ENCODE measurements at places on chromosomes 1 and 21.

GRCh38 chr1:37946703-37947360, at the start of gene INPP5B:
INPP5B (minus strand) TSS chr1:37947053; CDS start chr1:37946308, 745 bp downstream.
- DNase-seq = peak; percentile 65

- no peak for DNase-seq
Observed at GRCh38 chr1:2330035-2330434, 61.3 kb downstream of the MORN1 start.

DNA sequence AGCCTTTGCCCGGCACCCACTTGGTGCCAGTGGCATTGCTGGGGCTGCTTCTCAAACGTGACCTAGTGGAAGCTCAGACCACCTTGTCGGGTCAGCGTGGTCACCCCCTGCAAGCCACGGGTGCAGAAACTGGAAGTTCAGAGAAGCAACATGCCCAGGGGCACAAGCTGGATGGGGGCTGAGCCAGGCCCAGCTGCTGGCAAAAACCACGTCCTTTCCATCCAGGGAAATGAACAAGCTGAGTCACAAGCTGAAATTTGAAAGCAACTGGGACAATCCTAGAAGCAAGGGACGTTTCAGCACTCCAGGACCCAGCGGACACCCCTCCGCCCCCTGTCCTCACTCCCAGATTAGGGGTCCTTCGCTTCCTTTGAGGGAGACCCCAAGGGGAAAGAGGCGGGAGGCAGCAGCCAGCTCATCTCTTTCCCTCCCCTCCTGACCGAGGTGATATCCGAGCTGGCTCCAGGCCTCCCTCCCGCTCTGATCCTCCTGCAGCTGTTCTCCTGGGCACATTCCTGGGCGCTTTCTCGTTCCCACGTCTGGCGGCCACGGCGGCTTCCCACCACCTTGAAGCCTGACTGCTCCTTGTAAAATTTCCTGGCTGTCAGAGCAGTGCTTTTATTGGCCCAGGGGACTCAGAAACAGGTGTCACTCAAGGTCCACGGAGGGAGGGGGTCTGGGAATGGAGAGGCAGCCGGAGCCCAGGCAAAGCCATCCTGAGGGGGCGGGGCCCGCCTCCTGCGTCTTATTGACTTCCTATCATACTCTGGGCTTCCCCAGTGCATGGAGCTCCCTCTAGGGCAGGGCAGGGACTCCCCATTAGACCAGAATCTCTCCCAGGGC, 62.8 kb downstream of the PAX7 start:
- no peak for DNase-seq

- DNase-seq = no peak
Observed at GRCh38 chr1:96741335-96741734, 19.8 kb downstream of the PTBP2 start.

DNA sequence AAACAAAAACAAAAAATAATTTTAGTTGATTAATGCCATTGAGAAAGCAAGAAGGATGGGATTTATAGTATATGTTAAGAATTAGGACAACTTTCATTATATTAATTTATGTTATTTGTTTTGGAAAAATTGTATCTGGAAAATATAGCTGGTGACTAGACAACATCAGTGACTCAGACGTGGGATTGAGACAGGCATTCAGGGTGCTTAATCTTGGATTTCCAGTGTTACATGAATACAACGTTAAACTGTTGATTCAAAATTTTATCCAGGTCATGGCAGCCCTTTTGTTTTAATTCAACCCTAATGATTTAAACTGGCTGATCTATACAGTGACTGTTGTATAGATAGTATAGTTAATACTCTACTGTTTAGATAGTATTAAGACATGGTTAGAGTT, 827.1 kb upstream of the B3GALT2 start:
- no peak for DNase-seq

GRCh38 chr1:153805886-153806719, 30.9 kb downstream of the SLC27A3 start:
- no peak for DNase-seq

DNA sequence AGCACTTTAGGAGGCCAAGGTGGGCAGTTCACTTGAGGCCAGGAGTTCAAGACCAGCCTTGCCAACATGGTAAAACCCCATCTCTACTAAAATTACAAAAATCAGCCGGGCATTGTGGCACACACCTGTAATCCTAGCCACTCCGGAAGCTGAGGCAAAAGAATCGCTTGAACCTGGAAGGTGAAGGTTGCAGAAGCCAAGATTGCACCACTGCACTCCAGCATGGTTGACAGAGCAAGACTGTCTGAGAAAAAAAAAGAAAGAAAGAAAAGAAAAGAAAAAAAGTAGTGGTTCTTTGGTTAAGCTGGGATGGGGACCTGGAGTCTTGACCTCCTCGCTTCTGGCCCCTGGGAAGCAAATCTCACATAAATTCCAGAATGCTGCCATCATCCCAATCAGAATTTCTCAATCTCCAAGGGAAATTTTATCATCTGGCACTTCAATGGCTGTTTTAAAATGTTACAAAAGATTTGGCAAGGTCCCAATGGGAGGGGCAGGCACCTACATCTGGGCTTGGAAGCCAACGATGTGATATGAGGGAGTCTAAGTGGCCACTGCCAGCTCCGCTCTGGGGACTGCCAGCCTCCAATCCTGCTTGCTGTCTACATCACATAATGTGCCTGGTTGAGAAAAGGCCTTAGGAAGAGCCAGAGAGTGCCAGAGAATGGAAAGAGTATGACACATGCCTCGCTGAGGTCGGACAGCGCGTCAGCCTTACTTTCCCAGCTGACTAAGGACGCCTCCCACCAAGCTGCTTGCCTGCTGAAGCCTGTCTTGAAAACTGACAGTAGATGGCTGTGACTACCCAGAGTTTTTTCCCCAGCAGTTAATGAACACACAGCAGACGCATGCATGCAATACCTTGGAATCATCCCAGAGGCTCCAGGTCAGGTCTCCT, 42.1 kb upstream of the SRP9 start:
- no peak for DNase-seq

GRCh38 chr1:231172411-231172810, 10.6 kb downstream of the TRIM67 start:
- DNase-seq = no peak

- no peak for DNase-seq
Observed at GRCh38 chr1:6870086-6870485, 84.8 kb downstream of the CAMTA1 start.

- no peak for DNase-seq
Observed at GRCh38 chr21:42843056-42843455, 36.3 kb downstream of the WDR4 start.

DNA sequence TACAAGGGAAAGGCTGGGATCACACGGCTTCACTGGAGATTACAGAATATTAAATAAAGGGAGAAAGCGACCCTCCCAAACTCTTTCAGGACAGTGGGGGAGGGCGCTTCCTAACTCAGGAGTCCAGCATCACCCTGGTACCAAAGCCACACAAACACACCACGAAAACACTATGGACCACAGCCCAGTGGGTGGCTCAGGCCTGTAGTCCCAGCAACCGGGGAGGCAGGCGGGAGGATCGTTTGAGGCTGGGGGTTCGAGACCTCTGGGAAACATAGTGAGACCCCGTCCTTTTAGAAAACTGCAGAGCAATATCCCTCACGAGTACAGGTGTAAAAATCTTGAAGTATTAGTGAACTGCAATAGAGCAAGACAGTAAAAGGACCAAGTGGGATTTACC, 16.0 kb downstream of the TRIM11 start:
- no peak for DNase-seq

DNA sequence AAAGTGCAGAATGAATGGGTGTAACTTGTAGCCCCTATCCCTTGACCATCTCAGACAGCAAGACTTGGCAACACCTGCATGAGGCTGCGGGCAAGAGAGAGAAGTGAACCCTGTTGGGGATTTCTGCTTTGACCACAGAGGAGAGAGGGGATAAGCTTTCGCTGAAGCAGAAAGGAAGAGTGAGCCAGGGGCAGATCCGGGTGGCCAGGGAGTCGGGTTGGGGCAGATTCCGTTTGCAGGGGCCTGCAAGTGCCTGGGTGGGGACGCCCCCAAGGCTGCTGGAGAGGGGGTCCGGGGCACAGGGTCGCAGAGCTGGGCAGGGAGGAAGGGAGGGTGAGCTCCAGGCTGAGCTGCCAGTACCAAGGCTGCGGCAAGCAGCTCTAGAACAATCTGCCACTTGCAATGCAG, 25.3 kb upstream of the PIK3CD start:
- DNase-seq = no peak

DNA sequence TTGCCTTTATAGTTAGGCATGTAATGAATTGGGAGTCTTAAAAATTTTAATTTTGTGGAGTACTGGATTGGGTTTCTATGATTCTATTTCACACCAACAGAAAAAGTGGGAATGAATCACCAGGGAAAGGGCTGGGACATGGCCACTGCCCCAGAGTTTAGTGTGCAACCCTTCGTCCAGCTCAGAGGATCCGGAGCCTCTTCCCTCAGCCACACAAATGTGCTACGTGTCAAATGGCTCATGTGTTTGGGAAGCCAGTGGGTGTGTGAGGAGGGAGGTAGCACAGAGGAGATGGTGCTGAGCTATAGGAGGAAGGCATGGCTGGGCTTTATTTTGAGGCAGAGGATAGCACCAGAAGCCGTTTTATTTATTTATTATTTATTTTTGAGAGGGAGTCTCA, 247.3 kb downstream of the SIPA1L2 start:
- DNase-seq = no peak

GRCh38 chr1:186286615-186287315, 88.3 kb downstream of the TPR start:
- DNase-seq = no peak

DNA sequence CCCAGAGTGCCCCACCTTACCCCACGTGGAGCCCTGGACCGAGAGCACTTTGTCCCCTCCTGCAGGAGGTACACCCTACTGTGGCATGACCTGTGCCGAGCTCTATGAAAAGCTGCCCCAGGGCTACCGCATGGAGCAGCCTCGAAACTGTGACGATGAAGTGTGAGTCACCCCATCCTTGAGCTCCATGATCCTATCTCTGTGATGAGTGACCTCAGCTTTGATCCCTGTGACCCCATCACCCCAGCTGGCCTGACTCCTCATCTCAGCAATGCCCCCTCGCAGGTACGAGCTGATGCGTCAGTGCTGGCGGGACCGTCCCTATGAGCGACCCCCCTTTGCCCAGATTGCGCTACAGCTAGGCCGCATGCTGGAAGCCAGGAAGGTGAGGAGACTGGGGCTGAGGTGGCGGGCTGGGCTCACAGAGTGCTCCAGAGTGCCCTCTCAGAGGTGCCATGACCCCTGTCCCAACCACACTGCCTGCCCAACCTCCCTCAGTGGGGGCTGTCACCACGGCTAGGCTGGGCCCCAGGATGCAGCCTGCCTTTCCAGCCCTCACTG, 16.2 kb upstream of the MPL start:
- no peak for DNase-seq

DNA sequence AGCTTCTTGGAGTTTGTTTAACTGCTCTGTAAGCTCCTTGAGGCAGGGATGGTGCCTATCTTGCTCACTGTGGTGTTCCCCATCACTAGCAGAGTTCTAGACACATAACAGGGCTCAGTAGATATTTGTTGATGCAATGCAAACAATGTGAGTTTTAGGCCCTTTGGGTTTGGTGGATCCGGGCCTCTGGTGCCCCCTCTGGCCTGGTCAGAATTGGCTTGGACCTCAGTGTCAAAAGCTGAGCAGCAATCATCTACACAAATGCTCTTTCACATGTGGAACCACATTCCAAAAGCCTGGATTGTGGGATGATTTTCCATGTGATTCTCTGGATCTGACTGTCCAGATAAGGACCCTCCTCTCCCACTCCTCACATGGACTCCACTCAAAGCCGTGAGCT, 53.4 kb upstream of the BCAR3 start:
- DNase-seq = no peak

DNA sequence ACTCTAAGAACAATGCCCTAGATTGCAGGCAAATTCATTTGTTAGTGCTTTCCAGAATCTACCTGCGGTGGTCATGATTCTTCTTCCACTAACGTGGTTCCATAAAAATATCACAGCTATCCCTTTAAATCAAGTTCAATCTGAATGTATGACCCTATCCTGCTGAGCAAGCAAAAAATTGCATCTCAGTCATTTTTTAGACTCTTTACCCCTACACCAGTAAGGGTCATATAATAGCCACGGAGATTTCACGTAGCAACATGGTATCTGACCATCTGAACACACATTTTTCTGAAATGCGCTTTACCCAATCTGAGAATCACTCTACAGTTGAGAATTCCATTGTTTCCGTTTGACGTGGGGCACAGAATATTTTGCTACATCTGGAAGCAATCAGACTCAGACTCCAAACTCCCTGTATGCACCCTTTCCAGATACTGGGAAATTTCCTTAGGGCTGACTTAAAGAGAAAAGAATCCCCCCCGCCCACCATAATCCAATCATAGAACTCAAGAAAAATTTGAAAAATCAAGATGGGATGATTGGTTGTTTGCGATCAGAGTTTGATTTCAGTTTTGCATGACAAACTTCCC, 699.2 kb upstream of the ZP4 start:
- no peak for DNase-seq

DNA sequence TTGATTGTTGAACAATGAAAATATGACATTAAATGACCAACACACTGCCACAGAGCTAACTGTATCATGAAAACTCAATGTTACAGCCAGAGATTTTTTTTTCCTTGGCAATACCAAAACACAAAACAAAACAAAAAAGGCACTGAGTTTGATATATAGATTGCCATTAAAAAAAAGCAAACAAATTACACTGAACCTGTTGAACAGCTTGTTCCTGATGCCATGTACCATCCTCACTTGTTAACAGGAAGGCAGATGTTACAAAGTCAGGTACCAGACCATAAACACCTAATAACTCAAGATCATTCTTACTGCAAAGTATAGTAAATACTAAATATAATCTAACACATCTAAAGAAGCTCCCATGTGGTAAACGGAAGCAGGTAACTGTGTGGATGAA, 75.2 kb downstream of the ZNF644 start:
- no peak for DNase-seq

GRCh38 chr1:50851034-50851433, 109.0 kb downstream of the FAF1 start:
- no peak for DNase-seq

DNA sequence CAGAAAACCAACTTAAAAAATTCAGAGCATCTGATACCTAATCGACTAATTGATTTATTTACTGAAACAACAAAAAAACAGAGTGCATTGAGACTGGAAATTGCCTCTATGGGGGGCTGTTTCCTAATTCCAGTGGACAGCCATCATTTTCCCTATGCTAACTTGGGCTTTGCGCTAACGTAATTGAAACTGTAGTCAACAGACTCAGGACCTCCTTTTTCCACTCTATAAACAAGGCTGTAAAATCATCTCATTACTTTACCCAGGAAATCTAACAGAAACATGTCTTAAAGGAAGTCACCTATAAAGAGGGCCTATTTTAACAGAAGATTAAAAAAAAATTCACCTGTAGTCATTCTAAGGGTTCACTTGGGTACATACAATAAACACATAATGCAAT, 2.1 kb downstream of the ERG start:
- no peak for DNase-seq

Measured in activated gamma-delta T cell treated with Interleukin-2 at 50 U/mL for 16 hours (primary cell).